AML-193 (cell line): ENCODE measurements at places on chromosomes 6 and 20.

DNA sequence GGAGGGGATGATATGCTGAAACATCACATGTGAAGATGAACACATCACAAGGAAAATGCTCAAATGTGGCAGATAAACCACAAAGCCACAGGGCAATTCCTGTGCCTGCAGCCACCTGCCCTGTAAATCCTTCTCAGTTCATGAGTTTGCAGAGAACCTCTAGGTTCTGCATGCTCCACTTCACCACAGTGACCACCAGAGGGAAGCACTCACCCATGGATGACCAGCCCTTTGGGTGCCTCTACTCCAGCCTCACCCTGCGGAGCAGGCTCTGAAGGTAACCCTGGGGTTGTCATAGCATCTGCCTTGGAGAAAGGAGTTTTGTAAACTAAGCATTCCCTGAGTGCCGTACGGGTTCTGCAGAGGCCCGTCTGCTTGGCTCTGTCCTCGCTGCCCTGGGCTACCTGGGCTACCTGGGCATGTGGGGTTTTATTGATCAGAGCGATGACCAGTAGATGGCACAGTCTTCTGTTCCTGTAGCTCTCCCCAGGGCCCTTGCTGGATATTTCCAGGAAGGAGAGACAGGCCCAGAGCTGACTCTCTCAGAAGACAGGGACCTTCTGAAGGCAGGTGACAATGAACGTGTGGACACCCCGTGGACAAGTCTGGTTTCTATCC lies 31.7 kb upstream of the CST1 start:
- DNase-seq, result peak; percentile 3

GRCh38 chr6:39568896-39569295 lies 156.3 kb downstream of the KIF6 start:
- DNase-seq, result no peak

DNA sequence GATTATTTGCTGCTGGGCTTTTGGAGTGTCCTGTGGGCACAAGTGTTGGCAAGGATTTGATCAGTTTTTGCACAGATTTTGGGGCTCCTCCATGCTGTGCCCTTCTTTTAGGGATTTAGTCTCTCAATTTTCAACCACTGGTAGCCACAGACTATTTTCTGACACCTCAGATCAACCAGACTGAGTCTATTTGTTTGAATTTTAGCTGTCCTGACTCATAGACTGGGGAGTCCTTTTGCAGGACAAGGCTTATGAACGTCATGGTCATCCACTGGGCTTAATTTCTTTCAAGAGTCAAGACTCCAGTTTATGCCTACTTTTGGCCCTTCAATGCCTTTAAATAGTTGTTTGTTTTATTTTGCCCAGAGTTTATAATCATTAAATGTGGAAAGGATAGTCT lies 59.3 kb downstream of the BCKDHB start:
- DNase-seq, result no peak

GRCh38 chr6:150063640-150064039 lies 5.3 kb downstream of the ULBP3 start:
- DNase-seq, result no peak

DNA sequence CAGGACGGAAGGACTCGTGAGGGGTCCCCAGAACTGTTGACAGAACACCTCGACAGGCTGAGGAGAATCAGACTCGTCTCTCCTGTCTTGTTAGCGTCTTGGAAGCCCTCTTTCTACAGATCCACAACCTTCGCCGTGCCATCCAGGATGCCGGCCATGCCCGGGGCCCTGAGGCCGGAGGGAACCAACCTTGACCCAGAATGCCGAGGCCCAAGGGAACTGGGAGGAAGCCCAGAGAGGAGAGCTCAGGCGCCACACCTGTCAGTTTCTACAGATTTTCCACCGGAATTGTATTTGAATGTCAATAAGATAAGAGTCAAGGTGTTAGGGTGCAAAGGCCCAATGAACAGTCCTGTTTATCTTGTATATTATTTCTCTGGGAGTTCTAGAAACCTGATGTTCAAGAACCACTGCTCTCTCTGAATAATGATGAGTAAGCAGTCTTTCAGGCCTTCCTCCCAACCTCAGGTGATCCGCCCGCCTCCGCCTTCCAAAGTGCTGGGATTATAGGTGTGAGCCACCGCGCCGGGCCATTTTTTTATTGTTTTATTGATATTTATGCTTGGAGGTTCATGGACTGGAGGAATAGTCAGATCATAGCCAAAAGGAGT lies 799 bp upstream of the ME1 start:
- no peak for DNase-seq

DNA sequence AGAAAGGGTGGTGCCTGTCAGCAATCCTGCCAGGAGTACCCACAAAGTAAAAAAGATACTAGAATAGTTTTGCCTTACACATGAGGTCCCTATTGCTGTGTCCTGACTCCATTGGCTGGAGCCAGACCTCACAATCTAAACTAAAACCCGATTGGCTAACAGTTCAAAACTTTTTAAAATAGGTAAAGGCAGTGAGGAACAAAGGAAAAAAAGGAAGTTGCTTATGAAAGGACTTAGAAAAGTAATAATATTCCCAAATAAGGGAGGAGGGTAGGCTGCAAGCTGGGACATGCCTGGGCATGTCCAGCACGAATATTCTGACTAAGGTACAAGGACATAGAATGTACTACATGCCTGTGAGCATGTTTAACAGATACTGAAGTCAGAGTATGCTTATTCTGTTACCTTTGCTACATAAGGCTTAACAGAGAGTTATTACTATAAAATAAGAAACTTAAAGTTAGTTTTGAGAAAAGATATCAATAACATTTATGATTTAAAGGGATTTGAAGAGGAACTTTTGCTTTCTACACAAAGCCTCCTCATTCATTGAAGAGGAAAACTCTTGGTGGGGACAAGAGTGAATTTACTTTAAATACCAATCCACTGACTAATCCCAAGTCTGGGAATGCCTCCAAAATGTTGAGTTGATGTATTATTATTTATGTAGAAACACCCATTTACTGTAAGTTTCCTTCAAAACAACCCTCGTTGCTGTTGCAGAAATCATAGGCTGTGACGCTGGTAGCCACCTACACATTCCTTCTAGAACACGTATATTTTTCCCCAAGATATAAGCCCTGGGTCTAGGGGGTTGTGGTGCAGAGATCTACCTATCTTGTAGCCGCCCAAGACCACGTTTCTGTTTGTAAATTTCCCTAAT lies 8.2 kb upstream of the MTHFD1L start:
- DNase-seq, result no peak

GRCh38 chr6:568954-569523 lies 87.9 kb downstream of the HUS1B start:
- DNase-seq, result no peak

DNA sequence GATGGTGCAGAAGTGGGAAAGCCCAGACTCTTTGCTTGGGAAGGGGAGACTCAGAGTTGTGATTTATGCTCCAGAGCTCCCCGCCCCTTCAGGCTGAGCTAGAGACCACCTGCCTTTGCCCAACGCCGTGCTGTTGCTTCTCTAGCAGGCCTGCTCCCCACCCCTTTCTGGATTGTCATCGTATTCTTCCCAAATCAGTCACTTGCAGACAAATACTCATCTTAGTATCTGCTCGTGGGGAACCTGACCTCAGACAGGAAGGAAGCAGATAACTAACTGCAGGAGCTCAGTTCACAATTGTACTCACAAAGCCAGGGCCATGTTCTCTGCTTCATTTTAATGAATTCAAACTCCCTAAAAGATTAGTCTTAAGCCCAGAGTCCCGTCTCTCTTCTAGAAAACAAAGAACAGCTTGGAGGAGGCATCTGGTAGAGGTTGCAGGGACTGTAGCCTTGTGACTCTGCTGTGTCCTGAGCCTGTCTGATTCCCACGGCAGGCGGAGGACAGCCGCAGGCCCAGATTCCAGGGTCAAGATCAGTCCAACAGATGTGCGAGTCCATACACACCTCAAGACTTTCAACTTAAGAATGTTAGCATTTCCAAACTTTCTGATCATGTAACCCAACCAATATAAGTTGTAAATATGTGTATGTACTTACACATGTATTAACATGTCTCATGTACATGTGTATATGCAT lies 57.2 kb upstream of the GGTLC1 start:
- no peak for DNase-seq

GRCh38 chr20:59221049-59221706 lies 57.6 kb downstream of the ZNF831 start:
- DNase-seq, result no peak

GRCh38 chr20:46347841-46348803 lies 39.8 kb upstream of the CDH22 start:
- no peak for DNase-seq

GRCh38 chr20:709423-709822 lies 33.8 kb upstream of the SCRT2 start:
- DNase-seq, result no peak
